ENCODE measurements at places on chromosomes 4 and X.

GRCh38 chrX:65971151-65971550, 68.7 kb downstream of the VSIG4 start:
- no peak for DNase-seq

DNA sequence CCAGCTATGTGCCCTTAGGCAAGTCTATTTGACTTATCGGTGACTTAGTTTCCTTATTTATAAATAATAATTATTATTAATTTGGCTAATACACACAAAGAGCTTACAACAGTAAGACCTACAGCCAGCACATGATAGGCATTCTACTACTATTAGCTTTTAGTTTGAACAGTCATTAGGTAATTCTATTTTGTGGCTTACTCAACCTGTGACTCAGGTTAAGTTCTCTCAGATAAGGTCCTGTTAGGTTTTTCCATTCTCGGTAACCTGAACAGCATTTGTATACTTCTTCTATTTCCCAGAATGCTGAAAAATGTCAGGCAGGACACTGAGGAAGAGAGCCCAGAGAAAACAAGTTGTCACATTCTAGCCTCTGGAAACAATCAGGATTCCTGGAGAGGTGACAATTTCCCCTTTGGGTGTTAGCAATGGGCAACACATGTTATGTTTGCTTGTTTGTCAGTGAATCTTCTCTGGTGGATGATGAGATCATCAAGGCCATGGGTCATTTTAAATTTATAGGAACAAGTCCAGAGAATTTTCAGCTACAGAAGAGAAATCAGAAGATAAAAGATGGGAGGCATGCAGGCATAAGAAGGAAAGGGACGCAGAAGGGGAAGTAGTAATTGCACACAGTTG, 2144.7 kb downstream of the PCDH7 start:
- DNase-seq, result no peak

DNA sequence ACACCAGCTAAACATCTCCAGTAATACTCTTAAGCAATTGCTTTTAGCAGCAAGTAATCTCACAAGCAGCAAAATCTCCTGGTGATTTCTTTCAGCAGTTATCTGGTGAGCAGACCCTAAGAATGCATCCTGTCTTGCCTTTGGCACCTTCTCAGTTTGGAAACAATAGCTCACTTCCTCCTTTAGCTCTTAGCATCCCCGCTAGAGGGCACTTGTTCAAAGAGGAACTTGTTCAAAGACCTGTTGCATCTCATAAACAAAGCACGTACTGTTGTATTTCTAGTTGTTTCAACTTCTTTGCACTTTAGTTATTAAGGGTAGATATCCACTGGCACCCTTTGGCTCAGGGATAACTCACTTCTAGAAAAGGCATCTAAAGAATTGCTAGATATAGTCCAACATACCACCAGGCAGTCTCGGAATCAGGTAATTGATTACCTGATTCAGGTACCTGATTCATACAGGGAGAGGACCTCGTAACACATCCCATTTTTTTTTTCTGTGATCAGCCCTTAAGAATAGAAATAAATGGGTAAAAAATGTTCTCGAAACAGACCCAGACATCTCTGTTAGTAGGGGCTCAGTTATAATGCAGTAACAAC, 81.9 kb upstream of the QRFPR start:
- DNase-seq, result peak; percentile 36

DNA sequence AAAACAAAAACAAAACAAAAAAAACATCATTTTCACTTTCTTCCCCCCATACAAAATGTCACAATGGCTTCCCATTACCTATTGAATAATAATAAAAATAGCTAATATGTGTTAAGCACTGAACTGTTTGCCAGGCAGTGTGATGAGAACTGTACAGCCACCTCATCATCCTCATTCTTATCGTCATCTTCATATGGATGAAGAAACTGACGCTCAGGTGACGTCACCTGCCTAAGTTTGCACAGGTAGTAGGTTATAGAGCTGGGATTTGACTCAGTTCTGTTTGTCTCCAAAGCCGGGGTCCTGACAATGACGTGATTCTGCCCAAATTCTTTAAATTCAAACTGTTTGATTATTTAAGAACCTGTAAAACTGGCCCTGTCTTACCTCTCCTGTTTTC, 150.4 kb upstream of the SMIM10 start:
- DNase-seq, result no peak

GRCh38 chr4:100208459-100208858, 18.2 kb upstream of the DDIT4L start:
- DNase-seq, result no peak

GRCh38 chr4:6377626-6378492, 94.6 kb downstream of the PPP2R2C start:
- DNase-seq, result no peak

- no peak for DNase-seq
Measured at GRCh38 chr4:52846502-52846901, 15.6 kb upstream of the RASL11B start.

Measured in NCI-H2107 (cell line).